ENCODE measurements at places on chromosomes 13 and 19.
A peak's percentile ranks its signal among the peaks of the same experiment; 100 is the strongest.

- DNase-seq, result no peak
These were observed 4.5 kb downstream of the ZNF507 start for GRCh38 chr19:32349724-32350470.

DNA sequence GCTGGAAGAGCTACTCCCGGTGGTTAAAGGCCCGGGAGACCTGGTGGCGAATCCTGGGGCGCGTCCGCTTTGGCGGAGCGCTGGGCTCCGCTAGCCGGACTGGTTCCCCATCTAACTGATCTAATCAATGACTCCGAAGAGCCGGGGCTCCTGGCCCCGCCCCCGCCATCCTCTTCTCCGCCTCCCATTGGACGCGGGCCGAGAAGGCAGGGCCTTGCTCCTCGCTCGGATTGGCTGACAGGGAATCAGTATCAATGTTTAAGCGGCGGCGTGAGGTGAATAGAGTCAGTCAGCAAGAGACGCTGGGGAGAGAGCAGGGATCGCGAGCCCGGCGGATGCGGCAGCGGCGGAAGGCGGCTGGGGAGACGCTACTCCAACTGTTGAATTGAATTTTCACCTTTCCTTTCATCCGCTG lies 1.7 kb upstream of the PCDH17 start:
- peak; percentile 68 for DNase-seq

DNA sequence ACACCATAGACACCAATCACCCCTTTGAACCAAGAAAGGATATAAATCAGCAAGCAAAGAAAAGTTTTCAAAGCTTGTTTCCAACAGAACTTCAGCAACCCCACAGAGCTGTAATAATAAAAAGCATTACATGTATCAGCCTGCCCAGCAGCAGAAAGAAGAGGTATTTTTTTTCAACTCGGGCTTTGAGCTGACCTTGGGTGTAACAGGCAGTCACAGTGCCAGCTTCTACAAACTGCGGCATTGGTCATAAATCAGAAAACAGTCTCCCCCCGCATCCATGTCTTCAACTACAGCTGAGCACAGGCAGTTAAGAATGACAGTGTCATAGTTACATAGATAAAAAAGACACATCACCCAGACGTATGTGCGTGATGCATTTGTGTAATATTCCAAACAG lies 671.0 kb upstream of the SLITRK1 start:
- DNase-seq, result no peak

DNA sequence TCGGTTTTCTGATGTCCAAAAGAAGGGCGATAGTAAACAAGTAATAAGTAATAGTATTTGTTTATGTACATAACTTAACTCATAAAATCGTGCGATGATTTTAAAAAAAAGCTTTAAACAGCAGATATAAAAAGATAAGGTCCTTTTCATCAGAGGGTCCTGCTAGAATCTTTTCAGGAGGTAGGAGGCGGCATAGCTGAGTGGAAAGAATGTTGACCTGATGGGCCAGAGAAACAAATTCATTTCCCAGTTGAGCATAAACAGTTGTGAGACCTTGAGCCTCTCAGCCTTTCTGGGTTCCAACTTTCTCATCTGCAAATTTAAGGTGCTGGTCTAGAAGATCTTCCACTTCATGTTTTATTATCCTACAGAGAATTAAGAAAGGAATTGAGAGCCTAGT lies 173.5 kb downstream of the LACC1 start:
- no peak for DNase-seq

DNA sequence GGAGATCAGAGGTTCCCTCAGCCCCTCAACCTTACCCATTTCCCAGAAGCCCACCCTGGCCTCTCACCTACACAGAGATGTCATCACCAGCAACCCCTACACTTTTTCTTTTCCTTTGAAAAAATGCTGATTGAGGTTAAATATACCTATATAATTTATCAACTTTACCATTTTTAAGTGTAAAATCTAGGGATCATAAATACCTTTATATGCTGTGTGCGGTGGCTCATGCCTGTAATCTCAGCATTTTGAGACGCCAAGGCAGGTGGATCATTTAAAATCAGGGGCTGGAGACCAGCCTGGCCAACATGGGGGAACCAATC lies 3.1 kb downstream of the KIR2DL4 start:
- no peak for DNase-seq

DNA sequence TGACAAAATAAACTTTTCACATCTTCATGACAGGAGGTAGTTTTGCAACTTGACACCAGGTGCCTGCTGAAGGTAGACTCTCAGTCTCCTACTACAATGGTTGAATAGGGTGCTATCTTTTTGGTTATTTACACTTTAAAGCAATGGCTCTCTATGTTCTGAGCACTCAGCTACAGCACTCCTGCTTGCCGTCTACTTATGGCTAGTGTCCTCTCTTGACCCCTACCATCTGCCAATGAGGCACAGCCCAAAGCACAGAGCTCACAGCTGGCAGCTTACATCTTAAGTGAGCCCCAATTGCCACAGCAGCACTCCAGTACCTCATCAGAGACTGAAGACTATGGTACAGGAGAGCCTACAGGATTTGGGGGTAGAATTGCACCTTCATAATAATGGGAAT lies 11.4 kb downstream of the ZNF708 start:
- DNase-seq, result no peak

GRCh38 chr19:664913-665443 lies 2.0 kb upstream of the RNF126 start:
- DNase-seq, result peak; percentile 89

DNA sequence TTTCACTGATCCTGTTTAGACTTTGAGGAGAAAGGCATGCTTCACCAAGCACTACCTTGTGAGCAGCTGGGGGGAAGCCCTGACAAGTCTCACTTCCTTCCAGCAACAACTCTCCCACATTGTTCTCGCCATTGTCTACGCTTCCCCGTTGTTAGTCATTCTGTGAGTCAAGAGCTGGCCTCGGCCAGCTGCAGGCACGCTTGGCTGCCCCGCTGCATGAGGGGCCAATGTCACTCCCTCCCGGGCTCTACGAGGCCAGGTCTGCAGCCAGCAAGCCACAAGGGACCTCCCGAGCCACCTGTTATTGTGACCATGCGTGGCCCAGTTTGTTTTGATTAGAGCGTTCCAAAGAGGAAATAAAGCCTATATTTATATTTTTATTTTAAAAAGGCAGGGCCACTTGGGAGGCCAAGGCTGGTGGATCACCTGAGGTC lies 220.9 kb downstream of the FOXO1 start:
- peak; percentile 65 for DNase-seq

DNA sequence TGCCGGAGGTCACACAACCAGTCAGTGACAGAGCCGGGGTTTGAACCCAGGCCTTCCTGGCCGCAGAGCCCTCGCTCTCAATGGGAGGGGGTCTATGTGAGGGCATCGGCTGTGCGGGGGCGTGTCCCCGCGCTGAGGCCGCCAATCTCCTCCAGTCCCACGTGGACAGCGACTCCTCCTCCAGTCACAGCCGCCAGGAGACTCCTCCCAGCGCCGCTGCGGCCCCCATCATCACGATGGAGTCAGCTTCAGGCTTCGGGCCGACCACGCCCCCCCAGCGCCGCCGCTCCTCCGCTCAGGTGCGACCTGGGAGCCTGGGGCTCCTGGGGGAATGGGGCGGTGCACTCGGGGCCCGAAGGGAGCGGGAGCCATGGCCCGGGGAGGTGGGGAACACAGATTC lies 6.0 kb downstream of the SPRED3 start:
- peak; percentile 86 for DNase-seq

DNA sequence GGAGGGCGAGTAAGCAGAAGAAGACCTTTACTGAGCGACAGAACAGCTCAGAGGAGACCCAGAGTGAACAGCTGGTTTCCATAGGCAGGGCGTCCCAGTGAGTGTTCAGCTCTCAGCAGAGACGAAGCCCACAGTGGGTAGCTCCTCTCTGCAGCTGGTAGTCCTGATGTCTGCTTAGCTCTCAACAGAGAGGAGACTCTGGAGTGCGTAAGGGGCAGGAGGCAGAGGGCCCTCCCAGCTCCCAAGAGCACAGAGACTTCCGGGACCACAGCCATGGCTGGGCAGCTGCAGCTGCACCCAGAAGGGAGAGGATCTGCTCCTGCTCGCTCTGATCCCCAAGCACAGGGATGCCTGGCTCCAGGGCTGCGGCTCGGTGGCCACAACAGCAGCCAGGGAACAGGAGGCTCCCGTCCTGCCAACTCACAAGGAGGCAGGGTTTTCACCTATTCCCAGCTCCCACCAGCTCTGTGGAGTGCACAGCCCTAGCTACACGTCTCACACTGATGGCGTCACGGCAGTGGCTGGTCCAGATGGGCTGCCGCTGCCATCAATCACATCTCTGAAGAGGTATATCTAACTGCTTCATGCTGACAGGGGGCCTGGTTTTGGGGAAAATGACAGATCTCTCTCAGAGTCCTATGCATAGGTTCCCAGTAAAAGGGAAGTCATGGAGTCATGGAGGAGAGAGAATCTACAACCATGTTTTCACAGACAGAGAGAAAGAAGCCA lies 2660.1 kb upstream of the PCDH20 start:
- no peak for DNase-seq

GRCh38 chr13:111584101-111584672 lies 263.7 kb downstream of the TEX29 start:
- DNase-seq, result no peak

- no peak for DNase-seq
These were observed 22.5 kb downstream of the RNASEH2B start for GRCh38 chr13:50932091-50932490.

DNA sequence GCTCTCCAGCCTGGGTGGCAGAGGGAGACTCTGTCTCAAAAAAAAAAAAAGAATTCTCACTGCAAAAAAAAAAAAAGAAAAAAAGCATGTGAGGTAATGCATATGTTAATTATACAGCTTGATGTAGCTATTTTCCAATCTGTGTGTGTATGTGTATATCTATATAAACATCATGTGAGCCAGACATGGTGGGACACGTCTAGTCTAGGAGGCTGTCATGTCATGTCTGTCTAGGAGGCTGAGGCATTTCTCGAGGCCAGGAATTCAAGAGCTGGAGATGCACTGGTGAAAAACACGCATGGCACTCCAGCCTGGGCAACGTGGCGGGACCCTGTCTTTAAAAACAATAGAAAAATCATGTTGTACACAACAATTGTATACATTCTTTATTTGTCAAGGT lies 6.9 kb upstream of the SBK3 start:
- DNase-seq, result no peak

DNA sequence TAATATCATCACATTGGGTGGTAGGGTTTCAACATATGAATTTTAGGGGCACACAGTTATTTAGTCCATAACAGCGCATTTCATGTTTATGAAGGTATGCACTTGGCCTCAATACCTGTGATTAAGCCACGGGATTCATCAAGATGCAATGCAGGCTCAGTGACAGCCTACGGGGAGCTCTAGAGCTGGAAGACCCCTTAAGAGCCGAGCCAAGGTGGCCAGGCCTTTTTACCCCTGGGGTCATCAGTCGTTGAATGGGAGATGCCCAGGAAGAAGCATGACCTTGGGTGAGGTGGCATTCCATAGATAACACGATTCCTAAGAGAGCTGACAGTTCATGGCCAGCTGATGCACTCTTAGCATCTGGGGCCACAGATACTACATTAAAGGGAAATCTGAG lies 380.0 kb downstream of the ZNF536 start:
- no peak for DNase-seq

DNA sequence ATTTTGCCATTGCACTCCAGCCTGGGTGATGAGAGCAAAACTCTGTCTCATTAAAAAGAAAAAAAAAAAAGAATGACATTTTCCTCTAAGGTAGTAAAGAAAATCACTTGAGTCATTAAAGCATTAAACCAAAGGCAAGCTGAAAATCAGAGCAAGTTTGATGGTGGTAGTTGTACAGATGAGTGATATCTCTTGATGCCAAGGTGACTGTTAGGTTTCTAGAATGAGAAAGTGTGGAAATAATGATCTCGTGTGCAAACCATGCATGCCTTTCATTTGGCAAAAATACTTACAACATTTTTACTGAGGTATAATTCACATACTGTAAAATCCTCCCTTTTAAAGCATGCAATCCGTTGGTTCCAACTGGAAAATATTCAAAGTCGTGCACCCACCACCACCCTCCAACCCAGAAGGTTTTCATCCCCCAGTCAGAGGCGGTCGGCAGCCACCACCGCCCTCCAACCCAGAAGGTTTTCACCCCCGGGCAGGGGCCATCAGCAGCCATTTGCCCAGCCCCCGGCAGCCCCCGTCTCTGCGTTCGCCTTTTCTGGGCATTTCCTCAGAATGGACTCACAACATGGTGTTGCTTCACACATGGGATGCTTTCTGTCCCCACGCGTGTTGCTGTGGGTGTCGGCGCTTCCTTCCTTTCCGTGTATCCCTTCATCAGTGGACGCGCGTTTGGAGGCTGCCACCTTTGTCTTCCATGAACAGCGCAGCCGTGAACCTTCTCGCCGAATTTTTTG lies 90.2 kb downstream of the ATP11A start:
- no peak for DNase-seq

GRCh38 chr13:49681842-49682435 lies 9.3 kb downstream of the EBPL start:
- no peak for DNase-seq

- no peak for DNase-seq
These were observed 13.7 kb downstream of the RRAS start for GRCh38 chr19:49626226-49626625.

- DNase-seq, result no peak
These were observed 12.5 kb downstream of the GJB6 start for GRCh38 chr13:20219577-20219976.

DNA sequence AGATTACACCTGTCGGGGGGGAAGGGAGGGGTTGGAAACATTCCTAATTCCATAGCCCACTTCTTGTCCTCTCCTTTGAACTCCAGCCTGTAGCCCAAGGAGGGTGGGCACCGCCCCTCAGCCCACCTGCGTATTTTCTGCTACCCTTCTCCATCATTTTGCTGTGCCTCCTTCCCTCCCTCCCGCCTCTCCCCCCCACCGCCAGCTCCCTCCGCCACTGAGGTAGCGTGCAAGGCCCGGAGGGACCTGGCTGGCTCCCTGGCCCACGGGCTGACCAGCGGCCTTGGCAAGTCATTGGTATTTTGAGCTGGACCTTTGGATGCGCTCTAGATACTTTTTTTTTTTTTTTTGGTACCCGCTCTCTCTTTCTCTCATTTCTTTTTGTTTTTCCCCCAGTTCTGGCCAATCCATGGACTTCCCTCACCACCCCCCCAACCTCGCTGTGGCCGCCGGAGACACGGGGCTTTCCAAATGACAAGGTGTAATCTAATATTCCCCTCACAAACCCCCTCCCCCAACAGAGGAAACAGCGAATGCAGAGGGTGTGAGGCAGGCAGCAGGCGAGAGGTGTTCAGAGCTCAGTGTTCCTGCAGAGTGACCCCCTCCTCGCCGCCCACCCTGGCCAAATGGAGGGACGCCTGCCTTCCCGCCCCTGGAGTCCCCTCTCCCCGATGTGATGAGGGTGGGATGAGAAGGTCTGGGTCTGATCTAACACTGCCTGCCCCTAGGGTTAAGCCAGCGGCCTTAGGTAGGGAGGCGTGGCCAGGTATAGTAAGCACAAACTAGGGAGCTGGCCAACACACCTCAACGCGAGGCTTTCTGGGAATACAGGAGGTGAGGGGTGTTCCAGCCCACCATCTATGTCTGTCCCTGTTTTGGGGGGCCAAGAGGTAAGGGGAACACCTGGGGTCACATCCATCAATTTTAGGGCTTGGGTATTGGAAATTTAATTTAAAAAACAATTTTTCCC lies 89.2 kb downstream of the PTPRS start:
- DNase-seq, result no peak

Data from activated CD4-positive, alpha-beta memory T cell treated with anti-CD3 and anti-CD28 coated beads for 36 hours (primary cell).